Esophagus muscularis mucosa (tissue), 4 donors: ENCODE measurements at places on chromosomes 7 and 10.
A peak's percentile ranks its signal among the peaks of the same experiment; 100 is the strongest.

GRCh38 chr10:92244796-92245195 lies 46.1 kb downstream of the CPEB3 start:
- H3K4me3 ChIP-seq: no peak overlapping the region
- no peaks in the 10 kb centered on the region for H3K27me3 ChIP-seq
- no peak for DNase-seq
- peaks cover 31% of the 10 kb centered on the region for H3K4me1 ChIP-seq
- H3K27ac ChIP-seq: no peak overlapping the region

DNA sequence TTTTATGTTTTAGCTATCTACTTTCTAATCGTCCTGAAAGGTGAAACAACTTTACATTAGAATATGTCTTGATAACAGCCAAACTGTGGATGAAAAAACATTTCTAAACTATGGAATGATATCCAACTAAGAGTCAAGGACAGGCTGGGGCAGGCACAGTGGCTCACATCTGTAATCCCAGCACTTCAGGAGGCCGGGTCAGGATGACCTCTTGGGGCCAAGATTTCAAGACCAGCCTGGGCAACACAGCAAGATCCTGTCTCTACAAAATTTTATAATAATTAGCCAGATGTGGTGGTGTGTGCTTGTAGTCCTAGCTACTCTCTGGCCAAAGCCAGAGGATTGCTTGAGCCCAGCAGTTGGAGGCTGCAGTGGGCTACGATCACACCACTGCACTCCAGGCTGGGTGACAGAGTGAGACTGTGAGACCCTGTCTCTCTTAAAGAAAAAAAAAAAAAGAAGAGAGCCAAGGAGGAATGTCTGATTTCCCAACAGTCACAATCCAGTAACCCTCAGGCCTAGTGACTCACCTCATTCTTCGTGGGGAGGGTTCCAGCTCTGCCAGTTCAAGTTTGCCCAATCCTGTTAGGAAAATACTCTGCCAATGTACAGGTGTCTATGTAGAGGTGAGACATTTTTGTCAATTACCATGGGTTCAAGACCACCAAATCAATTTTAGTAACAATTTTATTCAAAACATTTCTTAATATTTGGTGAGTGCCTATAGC lies 14.6 kb upstream of the FZD1 start:
- H3K36me3 ChIP-seq: no peaks in the 10 kb centered on the region
- no peak for DNase-seq
- no peaks in the 10 kb centered on the region for H3K27me3 ChIP-seq
- no peaks in the 10 kb centered on the region for H3K4me1 ChIP-seq
- H3K4me3 ChIP-seq: no peak overlapping the region

GRCh38 chr7:75611557-75612178 lies 119.5 kb downstream of the SPDYE5 start:
- H3K36me3 ChIP-seq: no peaks in the 10 kb centered on the region
- no peaks in the 10 kb centered on the region for H3K27me3 ChIP-seq
- peaks cover 19% of the 10 kb centered on the region for H3K4me1 ChIP-seq

DNA sequence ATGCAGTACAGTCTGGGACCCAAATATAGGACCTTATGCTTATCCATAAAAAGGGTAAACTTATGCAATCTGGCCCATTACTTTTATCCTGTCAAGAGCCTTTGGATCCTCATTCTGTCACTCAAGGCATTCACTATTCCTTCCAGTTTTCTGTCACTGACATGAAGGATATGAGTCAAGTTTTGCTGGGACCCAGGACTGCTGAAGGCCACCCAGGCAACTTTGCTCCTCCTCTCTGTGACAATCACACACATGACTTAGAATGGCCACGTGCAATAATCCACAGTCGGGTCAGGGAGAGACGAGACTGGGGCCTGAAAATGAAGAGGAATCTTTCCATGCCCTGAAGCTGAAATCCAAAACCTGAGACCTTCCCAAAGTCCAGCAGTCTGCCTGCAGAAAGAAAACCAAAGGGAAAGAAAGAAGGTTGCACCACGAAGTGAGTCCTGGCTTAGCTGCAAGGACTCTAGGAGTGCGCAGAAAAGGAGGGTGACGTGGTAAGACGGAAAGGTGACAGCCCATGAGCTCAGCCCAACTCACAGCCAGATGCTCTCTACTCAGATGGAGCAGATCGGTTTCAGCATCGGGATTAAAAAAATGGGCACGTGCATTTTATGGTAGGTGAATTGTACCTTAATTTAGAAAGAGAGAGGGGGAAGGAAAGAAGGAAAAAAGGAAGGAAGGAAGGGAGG lies 67.2 kb downstream of the VOPP1 start:
- no peak overlapping the region for H3K4me3 ChIP-seq
- peaks cover 15% of the 10 kb centered on the region for H3K4me1 ChIP-seq
- no peak overlapping the region for H3K27ac ChIP-seq
- H3K27me3 ChIP-seq: no peaks in the 10 kb centered on the region

GRCh38 chr10:17031637-17032635 lies 97.7 kb downstream of the CUBN start:
- no peak overlapping the region for H3K4me3 ChIP-seq
- no peaks in the 10 kb centered on the region for H3K36me3 ChIP-seq
- DNase-seq: peak; percentile 66

GRCh38 chr7:72437061-72437585 lies 25.0 kb upstream of the CALN1 start:
- H3K36me3 ChIP-seq: no peaks in the 10 kb centered on the region
- no peak overlapping the region for H3K4me3 ChIP-seq
- H3K4me1 ChIP-seq: peaks cover 14% of the 10 kb centered on the region
- no peak overlapping the region for H3K27ac ChIP-seq

- H3K36me3 ChIP-seq: no peaks in the 10 kb centered on the region
- no peaks in the 10 kb centered on the region for H3K27me3 ChIP-seq
- no peak overlapping the region for H3K4me3 ChIP-seq
- H3K4me1 ChIP-seq: peaks cover 22% of the 10 kb centered on the region
- DNase-seq: no peak
These were observed 169.6 kb downstream of the SRPK2 start for GRCh38 chr7:105218939-105219770.

DNA sequence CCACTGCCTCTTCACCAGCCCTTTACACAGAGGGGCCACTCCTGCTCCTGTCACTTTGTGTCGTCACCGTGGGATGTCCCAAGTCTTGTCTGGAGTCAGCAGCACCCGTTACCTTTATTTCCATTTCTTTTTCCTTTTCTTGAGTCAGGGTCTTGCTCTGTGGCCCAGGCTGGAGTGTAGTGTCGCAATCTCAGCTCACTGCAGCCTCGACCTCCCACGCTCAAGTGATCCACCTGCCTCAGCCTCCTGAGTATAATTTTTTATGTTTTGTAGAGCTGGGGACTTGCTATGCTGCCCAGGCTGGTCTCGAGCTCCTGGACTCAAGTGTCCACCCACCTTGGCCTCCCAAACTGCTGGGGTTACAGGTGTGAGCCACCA lies 28.6 kb upstream of the ADGRA1 start:
- no peaks in the 10 kb centered on the region for H3K36me3 ChIP-seq
- H3K27ac ChIP-seq: no peak overlapping the region
- no peak for DNase-seq
- no peaks in the 10 kb centered on the region for H3K27me3 ChIP-seq
- no peaks in the 10 kb centered on the region for H3K4me1 ChIP-seq
